Mucosa of gallbladder (tissue), 1 donor: ENCODE measurements at places on chromosomes 5 and 9. TPM values are rescaled to one million over a fixed set of nuclear protein-coding genes. Genes with fewer than 3 reads are reported as not detected.

DNA sequence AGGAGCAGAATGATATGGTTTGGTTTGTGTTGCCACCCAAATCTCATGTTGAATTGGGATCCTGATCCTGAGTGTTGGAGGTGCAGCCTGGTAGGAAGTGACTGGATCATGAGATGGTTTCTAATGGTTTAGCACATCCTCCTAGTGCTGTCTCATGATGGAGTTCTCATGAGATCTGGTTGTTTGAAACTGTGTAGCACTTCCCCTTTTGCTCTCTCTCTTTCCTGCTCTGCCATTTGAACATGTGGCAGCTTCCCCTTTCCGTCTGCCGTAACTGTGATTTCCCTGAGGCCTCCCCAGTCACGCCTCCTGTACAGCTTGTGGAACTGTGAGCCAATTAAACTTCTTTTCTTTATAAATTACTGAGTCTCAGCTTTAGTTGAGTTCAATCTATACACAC is 756.8 kb upstream of the CDH6 start:
- DNase-seq = no peak

DNA sequence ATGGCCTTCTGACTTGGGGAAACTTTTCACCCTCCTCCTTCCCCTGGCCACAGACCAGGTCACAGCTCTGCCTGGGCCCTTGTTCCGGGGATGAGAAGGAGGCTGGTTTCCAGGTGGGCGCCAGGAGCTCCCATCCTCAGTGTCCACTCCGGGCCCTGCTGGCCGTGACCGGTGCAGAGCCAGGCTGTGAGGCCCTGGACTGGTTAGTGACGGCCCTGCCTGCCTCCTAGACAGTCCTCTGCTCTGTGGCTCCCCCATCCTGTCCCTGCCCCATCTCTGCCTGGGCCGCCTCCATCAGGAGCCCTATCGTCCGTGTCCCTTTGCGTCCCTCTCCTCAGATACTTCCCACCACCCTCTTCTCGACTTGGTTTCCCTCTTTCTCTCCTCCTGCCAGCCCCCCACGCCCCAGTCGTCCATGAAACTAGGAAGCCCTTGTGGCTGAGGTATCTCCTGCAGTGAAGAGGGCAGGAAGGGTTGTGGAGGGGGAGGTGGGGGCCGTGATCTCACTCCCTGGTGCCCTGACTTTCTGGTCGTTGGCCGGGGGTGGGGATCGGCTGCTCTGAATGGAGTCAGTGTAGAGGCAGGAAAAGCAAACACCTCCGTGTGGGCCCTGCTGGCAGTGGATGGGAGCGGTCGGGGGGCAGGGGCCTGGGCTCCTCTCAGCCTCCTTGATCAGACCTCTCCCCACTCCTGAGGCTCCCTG is 15.4 kb upstream of the CERCAM start:
- no peak for DNase-seq

- no peak for DNase-seq
These were observed 64.3 kb upstream of the IER5L start for GRCh38 chr9:129242191-129242941.

Gene SCGB3A2
- total RNA-seq = not detected

Gene C8G
- 110 TPM for total RNA-seq

Gene NCS1
- total RNA-seq = 50.3 TPM

Gene PDE8B
- total RNA-seq = 29.4 TPM

Gene GCNT1
- total RNA-seq = 15.6 TPM

Gene PCDHGA12
- 10.2 TPM for total RNA-seq

Gene UBQLN1
- total RNA-seq = 101 TPM
